ENCODE measurements at places on chromosomes 7 and 10.

- DNase-seq = no peak
These were observed 60.6 kb downstream of the PRF1 start for GRCh38 chr10:70541736-70542564.

GRCh38 chr10:92238586-92239098 is 52.2 kb downstream of the CPEB3 start:
- DNase-seq = peak; percentile 62

DNA sequence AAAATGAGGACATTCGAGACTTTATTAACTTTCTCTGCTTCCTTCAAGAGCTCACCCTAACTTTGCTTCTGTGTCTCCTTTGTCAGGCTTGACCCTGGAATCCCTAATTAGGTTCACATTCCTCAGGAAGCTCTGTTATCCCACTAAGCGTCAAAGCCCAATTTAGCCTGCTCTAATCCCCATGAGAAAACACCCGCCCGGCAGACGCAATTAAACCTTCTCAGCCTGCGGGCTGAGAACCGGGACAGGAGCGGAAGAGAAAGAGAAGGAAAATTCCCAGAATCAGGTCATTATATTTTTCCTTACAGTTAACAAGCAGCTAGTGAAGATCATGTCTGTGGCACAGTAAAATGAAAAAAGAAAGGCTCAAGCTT is 93.0 kb downstream of the TNS3 start:
- no peak for DNase-seq

DNA sequence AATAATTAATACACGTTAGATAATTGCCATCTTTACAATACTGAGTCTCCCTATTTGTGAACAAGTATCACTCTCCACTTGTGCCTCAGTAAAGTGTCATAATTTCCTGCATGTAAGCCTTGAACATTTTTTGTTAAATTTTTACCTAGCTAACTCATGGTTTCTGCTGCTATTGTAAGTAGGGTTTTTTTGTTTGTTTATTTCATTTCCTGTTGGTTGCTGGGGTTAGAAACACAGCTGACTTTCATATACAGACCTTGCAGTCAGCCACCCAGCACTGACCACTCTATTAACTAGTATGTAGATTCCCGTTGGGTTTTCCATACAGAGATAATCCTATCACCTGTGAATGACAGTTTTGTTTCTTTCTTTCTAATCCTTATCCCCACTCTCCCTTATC is 133.3 kb downstream of the MPP7 start:
- no peak for DNase-seq

DNA sequence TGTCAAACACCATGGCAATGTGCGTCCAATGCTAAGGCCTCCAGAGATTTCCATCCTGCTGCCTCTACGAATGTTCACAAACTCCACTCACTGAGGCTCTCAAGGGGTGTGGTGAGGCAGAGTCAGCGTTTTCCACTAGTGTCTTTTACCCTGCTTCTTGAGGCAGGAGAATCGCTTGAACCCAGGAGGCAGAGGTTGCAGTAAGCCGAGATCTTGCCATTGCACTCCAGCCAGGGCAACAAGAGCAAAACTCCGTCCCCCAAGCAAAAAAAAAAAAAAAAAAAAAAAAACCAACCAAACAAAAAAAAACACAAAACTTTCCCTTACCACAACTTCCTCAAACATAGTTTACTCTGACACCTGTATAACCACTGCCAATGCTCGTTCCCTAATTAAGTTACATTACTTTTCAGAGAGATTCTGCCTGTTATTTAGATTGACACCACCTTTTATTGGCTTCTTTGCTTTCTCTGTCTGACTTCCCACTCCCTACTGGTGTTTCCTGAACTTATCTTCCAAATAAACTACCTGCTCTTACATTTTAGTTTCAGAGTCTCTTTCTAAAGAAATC is 102.1 kb upstream of the ZNF746 start:
- DNase-seq = no peak

DNA sequence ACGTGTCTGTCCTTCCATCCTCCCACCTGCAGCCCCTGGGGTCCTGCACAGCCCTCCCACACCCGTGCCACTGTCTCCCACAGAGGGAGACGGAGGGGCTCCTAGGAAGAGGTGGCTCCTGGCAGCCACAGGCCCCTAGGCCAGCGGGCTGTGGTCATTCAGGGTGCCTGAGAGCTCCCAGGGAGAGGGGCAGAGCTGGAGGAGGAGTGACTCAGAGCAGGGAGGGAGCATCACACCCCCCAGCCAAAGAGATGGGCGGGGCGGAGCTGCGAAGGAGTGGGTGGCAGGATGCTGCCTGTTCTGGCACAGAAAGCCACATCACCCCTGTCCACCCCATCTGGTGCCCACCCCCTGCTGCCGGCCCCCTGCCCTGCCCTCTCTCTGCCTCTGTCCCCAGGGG is 50.5 kb downstream of the STK32C start:
- no peak for DNase-seq

GRCh38 chr10:72176701-72177100 is 39.1 kb upstream of the ANAPC16 start:
- no peak for DNase-seq

DNA sequence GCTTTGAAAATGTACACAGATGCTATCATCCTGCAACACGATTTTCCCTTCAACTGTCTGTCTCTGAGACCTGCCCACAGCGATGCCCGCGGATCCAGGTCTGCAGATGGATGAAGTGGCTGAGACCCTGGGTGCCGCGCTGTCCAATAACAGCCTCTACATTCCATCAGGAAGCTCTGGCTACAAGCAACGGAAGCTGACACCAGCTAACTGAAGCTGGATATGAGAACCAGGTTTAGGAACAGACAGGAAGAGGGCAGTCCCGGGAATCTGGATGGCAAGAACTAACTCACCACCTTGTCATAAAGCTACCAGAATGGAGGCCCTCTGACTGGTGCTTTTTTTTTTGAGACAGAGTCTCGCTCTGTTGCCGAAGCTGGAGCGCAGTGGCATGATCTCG is 32.3 kb upstream of the CTBP2 start:
- DNase-seq = no peak

GRCh38 chr10:8289186-8289924 is 234.9 kb downstream of the GATA3 start:
- DNase-seq = no peak

- DNase-seq = no peak
These were observed 134.2 kb downstream of the JMJD1C start for GRCh38 chr10:63331586-63331985.

GRCh38 chr7:7294911-7295310 is 112.6 kb downstream of the C1GALT1 start:
- DNase-seq = no peak

DNA sequence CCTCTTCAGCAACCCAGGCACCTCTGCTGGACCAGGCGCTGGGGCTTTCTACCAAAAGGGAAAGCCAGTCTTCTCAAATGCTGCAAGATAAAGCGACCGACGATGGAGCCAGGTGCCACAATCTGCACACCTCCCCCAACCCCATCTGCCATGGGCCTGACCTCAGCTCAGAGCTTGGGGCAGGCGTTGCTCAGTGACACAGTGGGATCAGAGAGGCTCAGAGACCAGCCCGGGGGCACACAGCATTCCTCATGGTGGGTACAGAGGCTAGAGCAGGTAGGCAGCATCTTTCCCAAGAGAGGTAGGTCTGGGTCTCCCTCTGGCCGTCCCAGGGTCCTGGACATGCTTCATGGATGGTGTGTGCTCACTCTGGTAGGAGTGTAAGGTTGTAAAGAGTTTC is 56.3 kb downstream of the ZMIZ1 start:
- no peak for DNase-seq

GRCh38 chr7:80583901-80584300 is 54.5 kb upstream of the CD36 start:
- no peak for DNase-seq

DNA sequence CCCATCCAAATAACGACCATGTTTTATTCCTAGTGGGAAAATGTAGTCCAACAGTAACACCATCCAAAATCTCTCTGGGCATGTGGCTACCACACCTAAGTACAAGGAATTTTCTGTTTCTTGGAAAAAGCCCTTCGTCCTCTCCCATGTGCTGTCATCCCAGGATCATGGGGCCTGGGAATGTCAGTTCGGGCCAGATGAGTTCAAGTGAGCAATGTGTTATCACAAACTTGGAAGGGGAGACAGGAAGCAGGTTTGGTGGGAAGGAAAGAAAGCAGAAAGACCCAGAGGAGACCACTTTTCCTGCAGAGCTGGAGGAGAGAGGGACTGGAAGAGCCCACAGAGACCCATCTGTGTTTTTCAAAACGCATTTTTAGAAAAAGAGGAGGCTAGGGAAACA is 110.8 kb downstream of the PLXNA4 start:
- DNase-seq = no peak

DNA sequence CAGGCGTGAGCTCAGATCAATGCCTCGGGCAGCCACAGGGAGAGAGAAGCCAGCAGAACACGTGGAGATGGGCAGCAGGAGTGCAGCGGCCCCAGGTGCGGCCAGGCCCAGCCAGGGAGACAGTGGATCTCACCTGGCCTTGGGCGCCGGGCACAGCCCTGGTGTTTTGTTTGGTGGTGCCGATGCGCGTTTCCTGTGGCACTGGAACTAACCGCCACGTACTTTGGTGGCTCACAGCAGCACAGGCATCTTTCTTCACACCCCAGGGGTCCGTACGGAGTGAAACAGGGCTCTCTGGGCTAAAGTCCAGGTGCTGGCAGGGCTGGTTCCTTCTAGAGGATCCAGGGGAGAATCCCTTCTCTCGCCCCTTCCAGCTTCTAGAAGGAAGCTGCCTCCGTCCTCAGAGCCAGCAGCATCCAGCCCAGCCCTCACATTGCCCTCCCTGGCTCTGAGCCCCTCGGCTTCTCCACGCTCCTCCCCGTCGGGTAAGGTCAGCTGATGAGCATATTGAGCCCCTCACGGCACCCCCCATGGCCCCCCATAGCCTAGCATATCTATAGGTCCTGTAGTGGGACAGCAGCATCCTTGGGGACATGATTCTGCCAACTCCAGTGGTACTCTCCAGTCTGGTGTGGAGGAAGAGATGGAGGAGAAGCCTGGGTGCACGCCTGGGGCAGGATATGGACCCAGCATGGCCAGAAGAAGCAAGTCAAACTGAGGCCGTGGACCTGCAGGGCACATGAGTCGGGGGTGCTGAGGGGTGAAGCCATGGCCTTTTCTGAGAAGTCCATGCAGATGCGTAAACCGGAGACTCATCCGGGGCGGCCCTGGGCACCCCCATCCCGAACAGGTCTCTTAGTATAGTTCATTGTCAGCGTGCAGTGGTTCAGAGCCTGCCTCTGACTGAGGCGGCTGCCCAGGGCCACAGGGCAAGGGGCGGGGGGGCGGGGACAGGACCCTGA is 43.4 kb upstream of the PPP2R2D start:
- no peak for DNase-seq

DNA sequence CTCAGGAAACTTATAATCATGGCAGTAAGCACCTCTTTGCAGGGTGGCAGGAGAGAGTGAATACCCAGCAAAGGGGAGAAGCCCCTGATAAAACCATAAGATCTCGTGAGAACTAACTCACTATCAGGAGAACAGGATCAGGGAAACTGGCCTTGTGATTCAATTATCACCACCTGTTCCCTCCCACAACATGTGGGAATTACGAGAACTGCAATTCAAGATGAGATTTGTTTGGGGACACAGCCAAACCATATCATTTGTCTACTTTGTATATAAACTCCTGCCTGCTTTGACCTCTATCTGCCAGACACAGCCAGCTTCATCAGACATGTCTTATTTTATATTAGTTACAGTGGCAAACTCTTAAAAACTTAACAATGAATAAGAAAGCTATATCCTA is 50.4 kb downstream of the ARMC3 start:
- no peak for DNase-seq

DNA sequence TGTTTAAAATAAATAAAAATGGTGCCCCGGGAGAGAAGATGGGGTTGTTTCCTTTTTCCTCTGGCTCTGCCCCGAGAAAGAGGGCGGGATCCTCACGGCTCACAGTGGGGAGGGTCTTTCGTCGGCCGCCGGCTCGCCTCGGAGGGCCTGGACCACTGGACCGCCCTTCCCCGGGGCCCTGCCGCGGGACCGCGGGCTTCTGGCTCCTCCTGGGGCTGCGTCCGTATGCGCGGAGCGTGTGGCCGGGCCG is 3.5 kb upstream of the IGF2BP3 start:
- no peak for DNase-seq

- no peak for DNase-seq
These were observed 1.1 kb downstream of the AHR start for GRCh38 chr7:17299483-17299991.

GRCh38 chr7:133770863-133771492 is 356.2 kb upstream of the LRGUK start:
- no peak for DNase-seq

Measured in breast epithelium (tissue), 4 donors.